ENCODE measurements at places on chromosomes 12 and 14. TPM values are rescaled to one million over a fixed set of nuclear protein-coding genes. Genes with fewer than 3 reads are reported as not detected.

- no peaks in the 10 kb centered on the region for H3K27me3 ChIP-seq
- DNase-seq: no peak
- H3K4me1 ChIP-seq: no peaks in the 10 kb centered on the region
Measured at GRCh38 chr14:69288011-69288771, 28.2 kb downstream of the GALNT16 start.

- DNase-seq: no peak
- peaks cover 5% of the 10 kb centered on the region for H3K27me3 ChIP-seq
- H3K4me1 ChIP-seq: peaks cover 30% of the 10 kb centered on the region
- no peak overlapping the region for H3K27ac ChIP-seq
- H3K4me3 ChIP-seq: no peak overlapping the region
Measured at GRCh38 chr12:57241402-57242310, 9.3 kb downstream of the STAC3 start.

GRCh38 chr12:78888568-78888967, 24.0 kb downstream of the SYT1 start:
- peaks cover 4% of the 10 kb centered on the region for H3K36me3 ChIP-seq
- H3K4me3 ChIP-seq: no peak overlapping the region
- H3K27me3 ChIP-seq: no peaks in the 10 kb centered on the region
- peak overlapping the region; percentile 8 for H3K27ac ChIP-seq
- DNase-seq: no peak

DNA sequence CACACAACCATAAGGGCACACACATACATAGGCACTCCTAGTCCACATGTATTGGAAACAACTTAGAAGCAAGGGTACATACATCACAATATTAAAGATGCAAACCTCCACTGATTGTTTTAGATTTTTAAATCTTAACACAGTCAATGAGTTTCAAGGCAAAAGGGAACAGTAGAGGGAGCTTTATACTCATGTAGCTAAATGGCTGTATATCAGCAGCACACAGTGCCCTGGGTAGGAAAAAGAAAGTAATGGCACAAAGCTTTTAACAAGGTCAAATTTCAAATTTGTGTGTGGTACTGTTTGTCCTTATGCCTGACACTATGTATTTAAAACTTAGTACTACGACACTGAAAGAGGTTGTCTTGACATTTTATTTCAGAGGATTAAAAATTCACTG, 262.0 kb downstream of the MED13L start:
- H3K4me1 ChIP-seq: peaks cover 8% of the 10 kb centered on the region
- no peaks in the 10 kb centered on the region for H3K27me3 ChIP-seq
- peaks cover 66% of the 10 kb centered on the region for H3K36me3 ChIP-seq

DNA sequence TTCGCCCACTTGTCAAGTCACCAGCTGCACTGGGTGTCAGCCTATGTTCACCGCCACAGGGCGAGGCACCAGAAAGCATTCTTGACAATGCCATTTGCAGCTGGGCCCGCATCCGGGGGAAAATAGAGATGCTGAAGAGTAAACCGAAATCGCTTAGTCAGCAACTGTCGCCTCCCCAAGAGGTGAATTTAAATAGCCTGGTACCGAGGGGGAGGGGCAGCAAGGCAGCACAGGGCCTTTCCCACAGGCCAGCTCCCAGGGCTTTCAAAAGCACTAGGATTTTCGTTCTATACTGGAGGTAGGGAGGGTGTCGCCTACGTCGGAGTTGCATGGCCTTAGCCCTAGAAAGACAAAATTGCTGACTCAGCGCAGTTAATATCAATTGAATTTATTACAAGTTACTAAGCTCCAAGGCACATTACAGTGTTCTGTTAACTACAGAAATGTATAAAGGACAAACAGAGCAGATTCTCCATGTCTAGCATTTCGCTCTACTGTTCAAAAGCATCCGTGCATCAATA, 4.3 kb downstream of the IRF2BPL start:
- peaks cover 29% of the 10 kb centered on the region for H3K36me3 ChIP-seq
- peaks cover 35% of the 10 kb centered on the region for H3K4me1 ChIP-seq
- H3K27ac ChIP-seq: no peak overlapping the region

- H3K27ac ChIP-seq: no peak overlapping the region
- H3K4me1 ChIP-seq: peaks cover 10% of the 10 kb centered on the region
- DNase-seq: no peak
Measured at GRCh38 chr14:50967790-50968189, 23.5 kb upstream of the PYGL start.

DNA sequence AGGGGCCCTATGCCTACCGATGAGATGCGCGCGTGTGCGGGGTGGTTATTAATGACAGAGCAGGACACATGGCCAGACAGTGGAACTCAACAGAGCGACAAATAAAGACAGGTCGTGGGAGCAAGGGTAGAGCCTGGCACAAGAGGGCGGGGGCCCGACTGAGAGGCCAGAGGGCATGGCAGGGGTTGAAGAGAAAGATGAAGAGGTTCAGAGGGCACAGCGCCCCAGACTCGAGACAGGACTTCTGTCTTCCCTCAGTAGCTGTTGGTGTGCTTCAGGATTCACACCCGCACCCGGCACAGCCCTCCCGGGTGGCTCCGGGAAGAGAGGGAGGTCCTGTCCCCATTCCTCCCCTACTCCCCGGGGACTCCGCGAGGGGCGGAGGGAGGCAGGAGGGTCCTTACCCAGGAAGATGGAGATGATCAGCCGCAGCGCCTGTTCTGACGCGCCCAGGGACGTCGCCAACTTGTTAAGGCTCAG, 366 bp downstream of the LPCAT3 start:
- no peaks in the 10 kb centered on the region for H3K27me3 ChIP-seq
- no peak for DNase-seq
- peaks cover 23% of the 10 kb centered on the region for H3K4me1 ChIP-seq
- H3K4me3 ChIP-seq: peak overlapping the region; percentile 83

Gene FOXG1
- not detected for total RNA-seq

Gene PRPH
- total RNA-seq: not detected

Gene SLC6A13
- total RNA-seq: not detected

All from SJSA1 (cell line).